ENCODE measurements at places on chromosomes 5 and 9.

DNA sequence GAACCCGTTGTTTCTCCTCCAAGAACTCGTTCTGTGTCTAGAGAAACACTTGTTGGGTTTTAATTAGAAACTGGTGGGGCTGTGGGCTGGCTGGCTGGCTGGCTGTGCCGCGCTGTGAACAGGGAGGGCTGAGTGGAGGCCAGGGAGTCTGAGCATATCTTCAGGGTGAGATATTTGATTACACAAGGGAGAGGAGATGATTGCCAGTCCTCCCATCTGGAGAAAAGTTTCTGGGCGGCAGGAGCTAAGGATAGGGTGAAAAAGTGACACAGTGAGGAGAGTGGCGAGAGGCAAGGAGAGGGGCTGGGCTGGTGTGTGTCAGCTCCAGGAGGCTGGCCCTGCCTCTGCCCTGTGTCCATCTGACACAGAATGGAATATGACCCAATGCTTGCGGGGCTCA lies 63.0 kb downstream of the GDNF start:
- DNase-seq, result no peak

GRCh38 chr5:151570058-151570457 lies 21.1 kb downstream of the FAT2 start:
- DNase-seq, result no peak

GRCh38 chr5:32638309-32638708 lies 53.0 kb downstream of the SUB1 start:
- no peak for DNase-seq

GRCh38 chr9:80094176-80094771 lies 522.5 kb downstream of the TLE4 start:
- no peak for DNase-seq
